Stimulated activated CD8-positive, alpha-beta memory T cell treated with anti-CD3 and anti-CD28 coated beads, Interleukin-4, amount 100 ng/mL, for 4 hours (primary cell): ENCODE measurements at places on chromosomes 4 and X.

DNA sequence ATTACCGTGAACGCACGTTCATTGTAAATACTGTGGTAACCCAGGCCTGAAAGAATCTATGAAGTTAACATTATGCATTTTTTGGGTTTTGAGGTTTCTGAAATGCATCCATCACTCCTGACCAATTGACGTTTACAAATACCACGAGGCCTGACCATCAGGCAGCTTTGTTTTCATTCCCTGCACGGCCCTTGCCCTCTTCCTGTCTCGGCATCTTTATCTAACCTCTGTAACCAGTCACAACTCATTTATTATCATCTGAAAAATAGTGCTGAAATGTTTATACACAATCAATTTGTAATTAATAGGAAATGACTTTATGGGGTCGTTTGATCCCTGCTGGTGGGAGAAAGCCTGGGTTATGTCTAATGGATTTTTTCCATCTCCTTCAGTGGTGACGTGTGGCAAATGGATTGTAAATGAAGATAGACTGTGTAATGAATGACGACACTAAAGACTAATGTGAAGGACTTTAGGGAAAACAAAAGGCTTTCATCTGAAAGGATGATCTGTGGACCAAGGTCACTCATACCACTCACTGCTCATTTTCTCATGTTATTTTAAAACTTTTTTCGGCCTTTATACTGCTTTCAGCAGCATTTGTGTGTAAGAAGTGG, 102.7 kb upstream of the SORBS2 start:
- DNase-seq: no peak

GRCh38 chr4:52311464-52312125, 260.5 kb downstream of the SPATA18 start:
- no peak for DNase-seq

GRCh38 chr4:143354990-143355389, 18.3 kb downstream of the GAB1 start:
- DNase-seq: no peak

DNA sequence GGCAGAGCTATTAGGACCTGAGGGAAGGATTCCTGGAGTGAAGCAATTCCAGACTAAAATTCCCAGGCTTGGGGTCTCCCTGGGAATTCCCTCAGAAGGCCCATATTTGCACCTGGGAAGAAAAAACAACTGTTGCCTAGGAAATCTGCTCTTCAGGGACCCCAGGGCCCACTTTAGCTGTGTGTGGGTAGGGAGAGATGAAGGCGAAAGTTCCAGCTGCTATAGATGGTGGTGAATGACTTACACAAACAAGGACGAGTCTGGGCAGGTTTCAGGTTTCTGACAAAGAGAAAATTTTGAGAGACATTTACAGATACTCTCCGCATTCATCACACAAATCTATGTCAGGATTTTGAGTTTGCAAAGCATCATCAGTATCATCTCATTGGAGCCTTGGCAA, 126.1 kb downstream of the GPC3 start:
- no peak for DNase-seq

DNA sequence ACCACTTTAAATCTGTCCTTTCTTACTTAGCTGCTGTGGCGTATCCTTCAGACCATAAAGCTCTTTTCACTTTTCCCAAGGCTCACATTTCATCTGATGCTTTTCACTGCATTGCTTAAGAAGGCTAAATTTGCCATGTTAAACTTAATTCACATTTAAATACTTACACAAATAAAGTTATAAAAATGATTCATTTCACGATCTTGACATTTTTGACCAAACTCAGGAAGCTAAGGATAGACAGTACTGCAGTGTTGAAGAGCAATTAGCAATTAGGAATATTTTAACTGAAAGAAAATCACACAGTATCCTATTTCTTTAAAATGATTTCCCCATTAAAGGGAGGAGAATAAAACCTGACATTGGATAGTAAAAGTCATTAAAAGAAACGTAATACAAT, 1038.6 kb downstream of the STPG2 start:
- DNase-seq: no peak

DNA sequence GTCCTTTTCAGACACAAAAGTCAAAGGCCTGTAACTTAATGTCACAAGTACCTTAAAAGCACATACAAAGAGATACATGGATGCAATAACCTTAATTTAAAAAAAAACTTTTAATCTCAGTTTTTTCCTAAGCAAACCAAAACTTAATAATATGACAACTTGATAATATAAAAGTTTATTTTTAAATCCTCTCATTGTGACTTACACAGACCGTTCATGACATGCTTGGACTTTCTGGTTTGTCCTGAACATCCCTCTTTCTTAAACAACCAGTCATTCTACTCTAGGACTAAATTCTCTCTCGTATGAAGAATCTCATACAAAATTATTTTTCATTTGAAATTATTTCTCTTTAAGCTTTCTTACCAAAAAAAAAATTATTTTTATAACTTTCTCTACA, 43.1 kb upstream of the CYP2U1 start:
- no peak for DNase-seq

DNA sequence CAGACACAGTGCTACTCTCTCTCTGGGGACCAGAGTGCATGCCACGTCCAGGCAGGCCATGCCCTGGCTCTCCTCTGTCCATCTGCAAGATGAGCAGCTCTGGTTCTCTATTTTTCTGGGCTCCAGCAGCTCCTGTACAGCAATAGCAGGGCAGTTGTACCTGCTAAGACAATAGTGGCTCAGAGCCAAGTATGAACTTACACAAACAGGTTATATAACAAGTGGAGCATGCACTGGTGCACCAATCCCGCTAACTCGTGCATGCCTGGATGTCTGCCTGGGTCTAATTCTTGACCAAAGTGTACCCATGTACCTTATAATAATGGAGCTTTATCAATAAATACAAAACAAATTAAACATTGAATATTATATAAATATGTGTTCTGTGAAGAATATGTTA, 392.3 kb downstream of the CENPC start:
- no peak for DNase-seq

DNA sequence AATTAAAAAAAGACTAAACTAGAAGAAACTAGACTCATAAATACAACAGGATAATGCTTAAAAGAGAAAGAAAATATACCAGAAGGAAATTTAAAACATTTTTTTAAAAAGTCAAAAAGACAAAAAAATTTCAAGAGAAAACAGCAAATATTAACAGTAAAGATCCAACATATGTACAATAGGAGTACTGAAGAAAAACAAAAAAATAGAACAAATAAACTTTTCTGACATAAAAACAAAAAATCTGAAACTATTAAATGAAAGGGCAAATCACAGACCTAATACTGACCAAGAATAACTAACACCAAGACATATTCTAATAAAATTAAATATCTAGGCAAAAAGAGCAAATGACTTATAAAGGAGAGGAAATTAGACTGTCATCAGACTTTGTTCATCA, 11.5 kb downstream of the DNAJB14 start:
- DNase-seq: no peak

- DNase-seq: no peak
Observed at GRCh38 chr4:184387351-184387750, 87.0 kb downstream of the IRF2 start.

DNA sequence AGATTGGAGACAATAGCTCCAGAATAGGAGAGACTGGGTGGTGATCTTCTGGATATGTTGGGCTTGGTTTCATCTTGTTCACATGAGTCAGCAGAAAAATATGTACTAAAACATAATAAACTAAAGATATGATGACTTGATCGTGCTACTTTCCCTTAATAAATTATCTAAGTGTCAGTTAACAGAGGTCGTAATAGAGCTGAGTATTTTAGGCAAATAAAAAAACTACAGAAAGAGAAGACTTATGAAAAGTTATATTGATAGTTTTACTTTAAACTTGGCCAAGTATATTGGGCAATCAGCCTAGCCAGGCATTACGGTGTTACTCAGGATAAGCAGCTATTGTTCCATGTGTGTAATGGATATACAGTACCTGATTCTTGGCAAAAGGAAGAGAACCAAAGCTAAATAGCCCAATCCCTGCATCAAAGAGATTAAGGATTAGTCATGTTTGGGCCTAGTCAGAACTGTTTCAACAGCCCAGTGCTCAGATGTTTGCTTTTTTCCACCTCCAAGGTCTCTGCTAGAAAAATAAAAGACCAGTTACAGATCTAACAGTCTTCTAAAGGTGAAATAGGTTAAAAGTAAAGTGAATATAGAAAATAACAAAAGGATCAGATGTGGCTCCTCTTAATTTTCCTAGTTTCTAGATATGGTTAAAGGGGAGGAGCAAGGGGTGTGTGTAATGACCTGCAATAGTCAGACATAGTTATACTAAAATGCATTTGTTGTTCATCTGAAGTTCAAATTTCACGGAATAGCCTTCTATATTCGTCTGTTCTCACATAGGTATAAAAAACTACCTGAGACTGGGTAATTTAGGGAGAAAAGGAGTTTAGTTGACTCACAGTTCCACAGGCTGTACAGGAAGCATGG, 262.6 kb downstream of the ADGRL3 start:
- no peak for DNase-seq

GRCh38 chr4:5471691-5472090, 236.7 kb downstream of the EVC2 start:
- DNase-seq: no peak

DNA sequence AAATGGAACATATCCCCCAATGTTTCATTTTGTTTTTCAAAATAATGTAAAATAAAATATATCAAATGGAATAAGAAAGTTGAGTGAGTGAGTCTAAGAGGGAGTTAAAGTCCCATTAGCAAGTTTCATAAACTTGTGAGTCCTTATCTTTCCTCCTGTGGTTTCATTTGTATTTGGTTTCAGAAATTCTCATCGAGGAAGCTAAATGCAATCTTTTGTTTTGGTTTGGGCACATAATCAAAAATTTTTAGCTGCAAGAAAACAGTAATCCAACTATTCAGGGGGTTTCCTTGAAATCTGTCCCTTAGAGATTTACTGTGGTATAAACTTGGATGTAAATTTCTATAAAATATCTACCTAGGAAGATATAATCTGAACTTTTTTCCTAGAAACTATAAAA, 124.2 kb downstream of the CAMK2D start:
- no peak for DNase-seq

GRCh38 chr4:139593091-139593564, 37.1 kb upstream of the SETD7 start:
- no peak for DNase-seq

DNA sequence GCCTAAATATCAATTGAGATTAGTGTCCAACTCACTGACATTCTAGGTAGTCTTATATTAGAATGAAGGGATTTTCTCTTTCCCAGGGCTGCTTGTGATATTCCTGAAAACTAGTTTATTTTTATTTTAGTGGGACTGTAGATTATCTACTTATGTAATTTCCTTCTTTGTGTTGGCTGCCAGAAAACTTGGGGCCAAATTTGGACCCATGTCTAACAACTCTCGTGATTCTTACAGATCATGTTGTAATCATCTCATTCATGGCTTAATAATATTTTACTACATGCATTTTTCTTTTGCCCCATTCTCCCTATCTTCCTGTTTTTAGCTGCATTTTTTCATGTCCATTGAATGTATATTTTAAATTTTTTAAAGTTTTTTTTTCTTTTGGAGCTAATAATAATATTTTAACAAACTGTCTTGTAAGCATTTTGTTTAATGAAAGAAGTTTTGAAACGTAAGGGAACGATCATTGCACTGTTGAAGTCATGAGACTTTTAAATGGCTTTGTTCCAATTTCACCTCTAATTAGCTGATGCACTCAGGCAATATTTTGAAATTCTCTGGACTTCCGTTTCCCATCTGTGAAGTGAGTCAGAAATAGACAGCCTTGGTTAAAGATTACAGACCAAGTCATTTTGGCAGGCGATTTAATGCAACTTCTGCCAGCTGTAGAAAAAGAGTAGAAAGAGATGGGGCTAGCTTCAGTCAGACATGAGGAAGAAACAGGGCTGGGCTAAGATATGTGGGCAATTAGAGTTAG, 14.3 kb upstream of the TDO2 start:
- DNase-seq: no peak

DNA sequence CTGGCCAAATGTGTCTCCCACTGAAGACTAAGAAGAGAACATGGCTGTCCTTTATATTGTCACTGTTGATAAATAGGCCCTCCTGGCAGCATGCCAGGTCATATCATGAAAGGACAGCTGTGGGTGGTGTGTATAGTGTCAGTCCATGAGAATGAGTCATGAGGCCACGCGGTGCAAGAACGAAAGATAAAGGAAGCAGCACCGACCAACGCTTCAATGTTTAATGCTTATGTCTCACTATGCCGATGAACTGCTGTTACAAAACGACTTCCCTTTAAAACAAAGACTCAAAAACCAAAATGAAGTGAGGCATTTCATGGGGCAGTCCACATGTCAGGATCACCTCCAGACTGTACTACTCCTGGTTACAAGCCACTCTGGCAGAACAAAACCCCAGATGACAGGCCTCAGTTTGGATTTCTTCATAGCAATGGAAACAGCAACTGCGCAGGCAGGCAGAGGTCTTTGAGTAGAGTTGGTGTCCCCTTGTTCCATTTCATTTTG, 5.2 kb upstream of the TCEANC start:
- peak; percentile 35 for DNase-seq

DNA sequence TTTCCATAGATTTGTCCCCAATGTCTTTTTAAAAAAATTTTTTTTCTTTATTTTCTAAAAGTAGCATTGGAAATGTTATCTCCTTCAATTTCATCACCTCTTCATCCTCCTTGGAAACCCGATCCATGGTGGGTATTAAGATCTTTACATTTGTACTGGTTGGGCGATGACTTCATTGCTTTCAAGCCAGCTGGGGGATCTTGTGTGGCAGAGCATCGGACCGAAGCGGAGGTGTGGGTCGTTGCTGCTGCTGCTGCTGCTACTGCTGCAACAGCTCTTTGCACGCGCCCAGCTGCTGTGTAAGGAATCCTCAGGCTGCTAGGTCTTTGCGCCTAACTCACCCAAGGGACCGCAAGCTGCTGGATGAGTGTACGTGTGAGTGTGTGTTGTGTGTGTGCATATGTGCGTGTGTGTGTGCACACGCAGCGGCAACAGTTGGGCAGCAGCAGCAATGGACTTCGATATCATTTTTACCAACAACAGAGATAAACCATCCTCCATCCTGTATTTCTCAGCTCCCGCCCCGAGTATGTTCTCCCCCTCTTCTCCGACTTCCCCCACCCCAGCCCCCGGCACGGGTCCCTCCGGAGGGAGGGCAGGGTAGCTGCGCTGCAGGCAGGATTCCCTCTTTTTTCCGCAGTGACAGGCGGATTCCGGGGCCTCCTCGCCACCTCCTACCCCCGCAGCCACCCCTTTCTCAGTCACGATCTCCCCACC, 768 bp upstream of the CDKL5 start:
- DNase-seq: no peak

DNA sequence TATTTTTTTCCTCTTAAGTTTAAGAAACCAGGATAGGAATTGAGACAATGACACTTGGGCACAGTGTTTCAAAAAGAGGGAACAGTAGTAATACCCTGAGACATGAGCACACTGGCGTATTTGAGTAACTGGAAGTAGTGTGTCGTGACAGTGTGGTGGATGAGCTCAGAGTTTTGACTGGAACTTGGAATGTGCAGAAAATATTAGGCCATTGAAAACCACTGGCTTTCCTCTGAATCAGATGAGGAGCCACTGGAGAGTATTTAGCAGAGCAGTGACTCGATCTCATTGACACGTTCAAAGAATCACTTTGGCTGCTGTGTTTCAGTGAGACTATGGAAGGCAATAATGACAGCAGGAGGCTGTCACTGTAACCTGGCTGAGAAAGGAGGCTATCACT, 1531.2 kb downstream of the STIM2 start:
- no peak for DNase-seq

GRCh38 chrX:28042826-28043564, 61.7 kb upstream of the DCAF8L1 start:
- no peak for DNase-seq
